Activated naive CD4-positive, alpha-beta T cell treated with anti-CD3 and anti-CD28 coated beads, Interleukin-2, amount 10 ng/mL, durations not matched to agents 7 days and 5 days (primary cell): ENCODE measurements at places on chromosomes 5 and 9.

DNA sequence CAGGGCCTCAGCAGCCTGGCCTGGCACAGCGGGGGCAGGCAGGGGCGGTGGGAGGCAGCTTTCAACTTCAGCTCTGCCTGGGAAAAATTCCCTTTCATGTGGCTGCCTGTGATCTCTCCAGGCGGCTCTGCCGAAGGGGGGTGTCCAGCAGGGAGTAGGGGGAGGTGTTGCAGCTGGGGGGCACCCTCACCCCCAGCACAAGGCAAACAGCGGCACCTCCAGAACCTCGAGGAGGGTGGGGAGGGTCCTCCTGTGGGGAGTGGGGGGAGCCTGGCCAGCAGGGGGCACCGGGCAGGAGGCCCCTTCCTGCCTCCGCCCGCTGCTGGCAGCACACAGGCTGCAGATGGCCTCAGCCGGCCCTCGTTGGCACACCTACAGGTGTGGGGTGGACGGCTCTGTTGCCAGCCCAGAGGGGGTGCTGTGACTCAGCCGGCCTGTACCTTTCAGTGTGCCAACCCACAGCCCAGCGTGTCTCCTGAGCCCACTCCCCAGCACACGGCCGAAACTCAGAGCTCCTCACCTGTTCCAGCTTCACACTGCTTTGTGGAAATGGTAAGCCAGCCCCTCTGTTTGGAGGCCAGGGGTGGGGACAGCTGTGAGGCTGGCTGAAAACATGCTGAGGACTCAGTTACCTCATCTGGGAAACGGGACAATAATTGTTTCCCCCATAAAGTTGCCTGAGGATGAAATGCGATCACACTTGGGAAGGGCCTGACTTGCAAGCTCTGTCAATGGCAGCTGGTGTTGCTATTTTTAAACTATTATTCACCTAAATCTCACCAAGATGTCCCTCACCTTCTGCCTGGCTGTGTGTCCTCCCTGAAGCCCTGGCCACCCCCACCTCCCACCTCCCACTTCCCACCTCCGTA lies 37.0 kb downstream of the CXXC5 start:
- no peak for DNase-seq

DNA sequence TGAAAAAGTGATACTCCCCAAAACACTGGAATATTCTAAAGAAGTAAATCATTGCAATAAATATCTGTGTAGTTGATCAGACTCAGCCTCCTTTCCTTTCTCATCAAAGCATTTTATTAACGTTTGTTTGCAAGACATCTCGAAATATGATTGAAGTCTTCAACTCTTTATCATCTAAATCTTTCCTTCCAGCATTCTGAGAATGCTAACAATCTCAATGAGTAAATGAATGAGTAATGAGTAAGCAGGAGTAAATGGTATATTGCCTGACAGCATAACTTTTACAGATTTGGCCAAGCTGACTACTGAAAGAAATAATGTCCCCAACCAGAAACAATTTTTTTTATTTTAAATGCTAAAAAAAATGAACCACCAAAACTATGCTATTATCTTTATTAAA lies 157.1 kb downstream of the SLCO4C1 start:
- no peak for DNase-seq

- no peak for DNase-seq
Measured at GRCh38 chr9:84955155-84955554, 285.6 kb downstream of the NTRK2 start.

DNA sequence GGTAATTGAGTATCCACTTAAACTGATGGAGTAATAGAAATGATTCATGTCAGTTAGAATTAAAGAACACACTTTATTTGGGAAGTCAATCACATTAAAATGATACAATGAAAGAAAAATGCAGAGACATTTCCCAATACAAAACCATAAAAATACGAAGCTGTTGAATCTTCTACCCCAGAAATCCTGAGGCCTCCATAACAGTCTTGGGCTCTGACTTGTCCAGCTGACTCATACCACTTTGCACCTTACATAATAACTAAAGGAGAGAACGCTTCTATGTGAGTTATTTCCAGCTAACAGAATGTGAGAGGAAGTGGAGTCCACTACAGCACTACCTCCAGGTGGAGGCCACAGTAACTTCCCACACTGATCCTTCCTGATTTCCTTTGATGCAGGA lies 305.0 kb downstream of the MRPS30 start:
- no peak for DNase-seq

DNA sequence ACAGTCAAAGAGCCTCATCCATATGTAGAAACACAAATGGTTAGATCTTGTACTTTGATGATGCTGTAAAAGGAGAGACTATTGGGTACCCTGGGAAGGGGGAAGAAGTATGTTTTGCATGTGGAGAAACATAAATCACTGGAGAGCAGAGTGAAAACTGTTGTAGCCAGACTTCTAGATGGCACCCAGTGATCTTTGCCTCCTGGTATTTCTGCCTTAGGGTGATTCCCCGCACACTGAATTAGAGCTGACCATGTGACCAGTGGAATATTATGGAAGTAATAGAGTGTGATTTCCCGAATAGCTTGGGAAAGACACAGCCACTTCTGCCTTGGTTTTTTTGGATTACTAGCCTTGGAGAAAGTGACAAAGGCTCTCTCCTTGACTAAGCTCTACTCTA lies 174.3 kb downstream of the LPAR1 start:
- no peak for DNase-seq

GRCh38 chr9:20264896-20265295 lies 357.4 kb downstream of the MLLT3 start:
- DNase-seq, result no peak

DNA sequence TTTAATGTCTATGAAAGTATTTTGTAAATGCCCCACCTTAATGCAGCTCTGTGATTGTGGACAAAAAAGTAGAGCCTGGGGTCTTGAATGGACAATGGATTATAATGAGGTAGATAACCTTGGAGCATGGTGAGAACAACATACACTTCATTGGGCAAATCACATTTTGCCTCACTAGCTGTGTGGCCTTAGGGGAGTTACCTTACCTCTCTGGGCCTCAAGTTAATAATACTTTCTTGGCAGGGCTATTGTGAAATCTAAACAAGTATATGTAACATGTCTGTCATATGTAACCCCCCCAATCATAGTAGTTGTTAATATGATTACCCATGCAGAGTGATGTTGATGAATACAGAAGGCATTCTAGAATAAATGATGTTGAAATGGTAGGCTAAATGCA lies 213.6 kb upstream of the ANKRD55 start:
- DNase-seq, result no peak

- no peak for DNase-seq
Measured at GRCh38 chr9:107969141-107969540, 479.6 kb upstream of the KLF4 start.

GRCh38 chr9:87070336-87070735 lies 123.0 kb upstream of the GAS1 start:
- DNase-seq, result no peak

GRCh38 chr9:922731-923130 lies 53.7 kb upstream of the DMRT3 start:
- no peak for DNase-seq

DNA sequence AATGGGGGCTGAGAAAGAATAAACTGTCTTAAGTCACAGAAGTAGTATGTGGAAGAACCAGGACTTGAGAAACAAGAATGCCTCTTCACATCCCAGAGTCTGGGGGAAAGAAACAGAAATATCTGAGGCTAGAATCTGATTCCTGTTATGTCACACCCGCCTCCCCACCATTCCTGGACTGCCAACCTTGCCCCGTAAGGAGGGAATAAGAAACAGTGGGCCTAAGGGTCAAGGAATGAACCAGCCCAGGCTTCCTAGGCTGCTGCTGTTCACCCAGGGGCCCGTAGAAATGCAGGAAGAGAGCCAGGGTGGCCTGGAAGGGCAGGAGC lies 4.3 kb downstream of the PCDH1 start:
- no peak for DNase-seq

- DNase-seq, result no peak
Measured at GRCh38 chr5:171702135-171702770, 83.4 kb upstream of the SMIM23 start.

GRCh38 chr9:75964427-75964826 lies 74.0 kb downstream of the PCSK5 start:
- no peak for DNase-seq

DNA sequence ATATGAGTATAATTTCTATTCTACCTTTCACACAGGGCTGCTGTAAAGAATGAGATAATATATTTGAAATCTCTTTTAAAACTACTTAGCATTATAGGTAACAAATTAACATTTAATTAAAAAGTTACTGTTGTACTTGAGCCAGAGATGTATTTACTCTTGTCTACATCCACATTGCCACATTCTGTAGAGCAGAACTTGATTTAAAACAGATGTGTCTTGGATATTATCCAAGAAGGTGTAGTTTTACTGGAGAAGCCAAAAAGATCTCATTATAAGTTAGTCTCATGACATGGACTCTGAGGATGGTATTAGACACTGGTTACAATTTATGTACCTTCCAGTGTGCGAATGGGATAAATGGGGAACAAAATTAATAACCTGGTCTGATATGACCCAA lies 293.1 kb upstream of the CCNH start:
- DNase-seq, result no peak
